ENCODE measurements at places on chromosomes 4 and X. TPM values are rescaled to one million over a fixed set of nuclear protein-coding genes. Genes with fewer than 3 reads are reported as not detected.

The SLC25A43 gene
- total RNA-seq = 6.7 TPM

The KLHL4 gene
- 5.2 TPM for total RNA-seq

The PNMA3 gene
- 10.3 TPM for total RNA-seq

The IBSP gene
- total RNA-seq = not detected

The ETDA gene
- total RNA-seq = not detected

The OTC gene
- not detected for total RNA-seq

The NPNT gene
- total RNA-seq = 68.6 TPM

The CORIN gene
- 1.1 TPM for total RNA-seq

The TRIM75 gene
- not detected for total RNA-seq

The SHROOM3 gene
- total RNA-seq = 62.7 TPM

The RPS6KA6 gene
- 12.4 TPM for total RNA-seq

DNA sequence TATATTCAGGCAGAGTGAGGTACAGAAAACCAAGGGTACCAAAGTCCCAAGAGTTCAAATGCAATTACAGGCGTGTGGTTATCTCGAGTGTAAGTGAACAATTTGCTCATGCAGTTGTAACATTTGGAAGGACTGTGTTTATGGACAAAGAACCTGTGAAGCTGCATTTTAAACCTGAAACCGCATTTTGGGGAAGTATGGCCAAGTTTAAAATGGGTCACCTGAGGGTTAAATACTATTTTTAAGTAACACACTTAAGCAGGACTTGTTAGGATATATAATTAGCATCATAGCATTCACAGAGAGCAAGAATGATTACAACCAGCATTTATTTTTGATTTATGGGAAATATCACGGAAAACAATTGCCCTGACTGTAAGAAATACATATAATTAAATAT is 79.1 kb upstream of the LCORL start:
- no peaks in the 10 kb centered on the region for H3K36me3 ChIP-seq
- no peak overlapping the region for H3K27ac ChIP-seq
- peaks cover 2% of the 10 kb centered on the region for H3K4me1 ChIP-seq
- no peak overlapping the region for H3K4me3 ChIP-seq
- no peak for DNase-seq

- peaks cover 55% of the 10 kb centered on the region for H3K4me1 ChIP-seq
- no peak for DNase-seq
- no peaks in the 10 kb centered on the region for H3K27me3 ChIP-seq
- H3K36me3 ChIP-seq = no peaks in the 10 kb centered on the region
Measured at GRCh38 chr4:98514741-98515469, 143.5 kb downstream of the TSPAN5 start.

- H3K27me3 ChIP-seq = no peaks in the 10 kb centered on the region
- peaks cover 26% of the 10 kb centered on the region for H3K36me3 ChIP-seq
- no peak for DNase-seq
- H3K4me3 ChIP-seq = no peak overlapping the region
- peak overlapping the region; percentile 30 for H3K27ac ChIP-seq
Measured at GRCh38 chr4:3418029-3418762, 23.6 kb upstream of the HGFAC start.

GRCh38 chr4:53122280-53123116 is 243.4 kb downstream of the SCFD2 start:
- DNase-seq = no peak
- H3K4me3 ChIP-seq = no peak overlapping the region
- peaks cover 28% of the 10 kb centered on the region for H3K4me1 ChIP-seq
- no peaks in the 10 kb centered on the region for H3K27me3 ChIP-seq
- no peak overlapping the region for H3K27ac ChIP-seq

GRCh38 chrX:32597777-32598176 is 613.6 kb downstream of the DMD start:
- H3K4me3 ChIP-seq = no peak overlapping the region
- no peaks in the 10 kb centered on the region for H3K27me3 ChIP-seq
- H3K27ac ChIP-seq = no peak overlapping the region
- H3K4me1 ChIP-seq = peaks cover 4% of the 10 kb centered on the region
- no peak for DNase-seq
- H3K36me3 ChIP-seq = peaks cover 13% of the 10 kb centered on the region

- H3K36me3 ChIP-seq = no peaks in the 10 kb centered on the region
- no peak overlapping the region for H3K4me3 ChIP-seq
- no peaks in the 10 kb centered on the region for H3K4me1 ChIP-seq
- H3K27me3 ChIP-seq = no peaks in the 10 kb centered on the region
- no peak overlapping the region for H3K27ac ChIP-seq
Measured at GRCh38 chrX:79630033-79631009, 263.2 kb upstream of the ITM2A start.

- peak; percentile 26 for DNase-seq
- H3K36me3 ChIP-seq = no peaks in the 10 kb centered on the region
- peaks cover 2% of the 10 kb centered on the region for H3K4me1 ChIP-seq
- no peak overlapping the region for H3K27ac ChIP-seq
- no peak overlapping the region for H3K4me3 ChIP-seq
Measured at GRCh38 chr4:8709729-8710360, 117.3 kb downstream of the CPZ start.

- H3K4me3 ChIP-seq = no peak overlapping the region
- peaks cover 4% of the 10 kb centered on the region for H3K4me1 ChIP-seq
- H3K27me3 ChIP-seq = peaks cover 12% of the 10 kb centered on the region
- H3K27ac ChIP-seq = no peak overlapping the region
Measured at GRCh38 chr4:93896516-93896915, 68.0 kb downstream of the ATOH1 start.

DNA sequence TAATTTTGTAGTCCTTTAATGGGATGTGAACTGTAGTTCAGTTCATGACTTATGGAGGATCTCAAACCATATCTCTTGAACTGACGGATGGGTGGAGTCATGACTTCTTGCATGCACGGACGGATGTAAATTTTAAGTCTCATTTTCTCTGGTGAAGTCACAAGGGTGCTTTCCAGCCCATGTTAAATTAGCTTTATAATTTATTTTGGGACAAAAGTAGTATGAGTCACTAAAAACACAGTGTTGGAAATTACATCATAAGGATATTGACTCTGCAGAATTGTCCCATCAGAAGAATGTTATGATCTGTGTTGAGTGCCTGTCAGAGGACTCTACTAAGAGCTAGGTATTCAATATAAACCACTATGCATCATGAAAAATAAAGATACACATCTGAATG is 6.8 kb upstream of the PAGE5 start:
- H3K27ac ChIP-seq = no peak overlapping the region
- no peaks in the 10 kb centered on the region for H3K27me3 ChIP-seq
- no peak for DNase-seq
- no peaks in the 10 kb centered on the region for H3K4me1 ChIP-seq

GRCh38 chr4:28402751-28403150 is 1542.1 kb downstream of the STIM2 start:
- no peaks in the 10 kb centered on the region for H3K27me3 ChIP-seq
- H3K27ac ChIP-seq = no peak overlapping the region
- H3K4me3 ChIP-seq = no peak overlapping the region

- H3K27ac ChIP-seq = no peak overlapping the region
- no peak overlapping the region for H3K4me3 ChIP-seq
- H3K36me3 ChIP-seq = no peaks in the 10 kb centered on the region
- H3K4me1 ChIP-seq = no peaks in the 10 kb centered on the region
Measured at GRCh38 chrX:8433109-8434062, 31.2 kb upstream of the VCX3B start.

Data from mesothelial cell of epicardium (in vitro differentiated cells).